Activated T-helper 1 cell treated with anti-CD3 and anti-CD28 coated beads, Interleukin-12 subunit alpha, Interleukin-12 subunit beta, Interleukin-2, Interleukin-4 antibody, amounts not matched to agents 30 ng/mL and 10 ng/mL and 1 ng/mL, durations not matched to agents 14 hours and 24 hours and 36 hours (primary cell): ENCODE measurements at places on chromosomes 2 and 18.

DNA sequence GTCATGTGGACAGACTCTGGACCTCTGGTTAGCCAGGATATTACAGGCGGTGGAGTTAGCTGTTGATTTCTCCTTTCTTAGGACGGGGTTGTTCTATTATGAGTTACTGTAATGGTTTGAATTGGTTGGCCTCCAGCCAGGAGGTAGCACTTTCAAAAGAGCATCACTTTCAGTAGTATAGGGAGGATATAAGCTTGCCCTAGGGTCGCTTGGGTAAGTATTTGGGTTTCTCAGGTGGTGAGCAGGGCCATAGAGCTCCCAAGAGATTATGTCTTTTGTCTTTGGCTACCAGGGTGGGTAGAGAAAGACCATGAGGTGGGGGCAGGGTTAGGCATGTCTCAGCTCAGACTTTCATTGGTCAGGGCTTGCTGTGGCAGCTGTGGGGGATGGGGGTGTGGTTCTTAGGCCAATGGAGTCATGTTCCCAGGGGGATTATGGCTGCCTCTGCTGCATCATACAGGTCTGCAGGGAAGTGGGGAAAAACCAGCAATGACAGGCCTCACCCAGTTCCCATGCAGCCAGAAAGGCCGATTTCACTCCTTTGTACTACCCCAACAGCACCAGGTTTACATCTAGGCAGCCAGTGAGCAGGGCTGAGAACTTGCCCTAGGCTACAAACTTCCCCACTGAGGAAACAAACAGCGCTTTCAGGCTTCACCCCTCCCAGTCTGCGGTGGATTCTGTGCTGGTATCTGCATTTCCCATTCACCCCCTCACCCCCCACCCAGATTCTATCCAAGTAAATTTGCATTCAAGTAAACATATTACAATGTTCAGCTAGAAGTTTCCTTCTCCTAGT is 89.4 kb upstream of the SLC38A11 start:
- DNase-seq: no peak

GRCh38 chr2:53672881-53673522 is 94.6 kb upstream of the CHAC2 start:
- no peak for DNase-seq

DNA sequence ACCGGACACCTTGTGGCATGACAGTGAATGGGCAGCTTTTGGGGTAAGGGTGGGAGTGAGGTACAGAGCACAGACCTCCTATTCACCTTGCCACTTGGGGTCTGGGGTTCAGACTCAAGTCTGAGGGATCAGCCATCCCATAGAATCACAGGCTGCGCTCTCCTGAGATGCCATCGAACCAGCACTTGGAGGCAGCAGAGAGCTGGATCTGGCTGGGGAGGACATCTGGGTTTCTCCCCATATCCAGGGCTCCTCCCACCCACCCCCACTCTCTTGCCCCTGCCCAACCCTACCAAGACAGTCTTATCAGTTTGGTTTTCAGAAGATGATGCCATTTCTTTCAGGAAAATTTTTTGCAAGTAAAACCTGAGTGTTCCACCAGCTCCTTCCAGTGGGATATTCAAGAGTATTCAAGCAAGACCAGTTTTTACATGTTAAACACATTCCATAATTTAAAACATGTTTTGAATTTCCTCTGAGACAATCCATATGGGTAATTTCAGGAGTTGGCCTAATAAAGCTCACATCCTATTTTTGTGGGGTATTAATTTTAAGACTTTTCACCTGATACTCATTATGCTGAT is 29.2 kb upstream of the TEX44 start:
- DNase-seq: peak; percentile 11

DNA sequence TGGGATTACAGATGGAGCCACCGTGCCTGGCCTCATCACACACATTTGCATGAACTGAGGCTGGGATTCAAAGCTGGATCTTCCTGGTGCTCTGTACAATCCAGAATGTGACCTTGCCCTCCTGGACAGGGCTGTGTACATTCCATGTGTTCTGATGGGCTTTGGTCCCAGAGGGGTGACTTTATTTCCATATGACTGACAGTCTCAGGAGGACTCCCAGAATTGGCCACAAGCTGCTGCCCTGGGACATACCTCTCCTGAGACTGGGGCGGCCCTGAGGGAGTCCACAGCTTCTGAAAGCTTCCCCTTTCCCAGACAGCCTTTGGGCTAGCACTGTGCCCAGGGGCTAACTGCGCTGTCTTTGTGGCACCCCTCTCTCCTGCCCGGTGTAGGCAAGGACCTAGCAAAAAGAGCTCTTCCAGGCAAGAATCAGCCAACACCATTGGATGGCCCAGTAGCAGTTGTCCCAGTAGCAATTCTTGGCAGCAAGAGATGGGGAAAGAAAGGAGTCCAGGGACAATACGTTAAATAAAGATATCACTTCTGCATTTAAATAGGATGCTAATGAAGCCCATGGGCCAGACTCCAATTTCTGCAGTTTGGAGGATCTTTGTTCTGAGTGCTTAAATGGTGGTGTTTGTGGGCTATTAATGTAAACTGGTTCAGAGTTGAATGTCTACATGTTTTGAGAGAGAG is 26.4 kb upstream of the ZNF532 start:
- DNase-seq: no peak

DNA sequence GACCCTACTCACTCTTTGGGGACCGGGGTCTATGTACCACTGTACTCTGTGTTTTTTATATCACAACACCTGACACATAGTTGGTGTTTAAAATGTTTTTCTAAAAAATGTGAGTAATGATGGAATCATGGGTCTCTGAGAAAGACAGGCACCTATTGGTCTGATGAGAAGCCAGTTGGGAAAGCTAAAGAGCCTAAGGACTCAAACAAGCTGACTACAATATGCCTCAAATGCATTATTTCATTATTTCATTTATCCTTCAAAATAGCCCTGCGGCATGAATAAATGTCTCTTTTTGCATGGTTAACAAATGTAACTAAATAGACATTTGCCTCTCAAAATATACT is 102.9 kb upstream of the SCN1A start:
- no peak for DNase-seq

GRCh38 chr2:30184035-30184434 is 37.2 kb downstream of the YPEL5 start:
- DNase-seq: no peak

DNA sequence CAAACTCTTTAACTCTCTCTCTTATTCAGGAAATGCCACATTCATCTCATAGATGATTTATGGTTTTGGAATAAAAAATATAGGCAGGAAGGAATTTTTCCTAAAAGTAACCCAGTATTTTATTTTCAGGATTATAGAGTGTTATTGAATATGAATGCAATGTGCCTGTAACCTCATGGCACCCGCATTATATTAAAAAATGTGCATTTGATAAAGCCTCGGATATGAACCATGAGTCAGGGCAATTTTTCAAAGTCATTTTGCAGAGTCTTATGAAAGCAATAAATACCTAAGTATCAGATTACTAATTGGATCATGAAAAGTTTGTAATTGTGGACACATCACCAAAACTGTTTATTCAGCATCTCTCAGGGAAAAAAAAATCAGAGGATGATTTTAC is 573.8 kb downstream of the TSN start:
- no peak for DNase-seq

GRCh38 chr2:219772103-219772635 is 144.7 kb downstream of the SLC4A3 start:
- no peak for DNase-seq

GRCh38 chr2:40511661-40512213 is 59.8 kb upstream of the SLC8A1 start:
- no peak for DNase-seq
